NCI-H2029 treated with DMSO at 0.1 percent for 48 hours (cell line): ENCODE measurements at places on chromosomes 7 and 10.
A peak's percentile ranks its signal among the peaks of the same experiment; 100 is the strongest.

- no peak for DNase-seq
Observed at GRCh38 chr7:128852537-128853254, 10.0 kb upstream of the ATP6V1F start.

- DNase-seq: no peak
Observed at GRCh38 chr10:82942286-82943099, 1067.5 kb downstream of the NRG3 start.

- DNase-seq: no peak
Observed at GRCh38 chr10:47019155-47020145, 108.2 kb downstream of the PTPN20 start.

DNA sequence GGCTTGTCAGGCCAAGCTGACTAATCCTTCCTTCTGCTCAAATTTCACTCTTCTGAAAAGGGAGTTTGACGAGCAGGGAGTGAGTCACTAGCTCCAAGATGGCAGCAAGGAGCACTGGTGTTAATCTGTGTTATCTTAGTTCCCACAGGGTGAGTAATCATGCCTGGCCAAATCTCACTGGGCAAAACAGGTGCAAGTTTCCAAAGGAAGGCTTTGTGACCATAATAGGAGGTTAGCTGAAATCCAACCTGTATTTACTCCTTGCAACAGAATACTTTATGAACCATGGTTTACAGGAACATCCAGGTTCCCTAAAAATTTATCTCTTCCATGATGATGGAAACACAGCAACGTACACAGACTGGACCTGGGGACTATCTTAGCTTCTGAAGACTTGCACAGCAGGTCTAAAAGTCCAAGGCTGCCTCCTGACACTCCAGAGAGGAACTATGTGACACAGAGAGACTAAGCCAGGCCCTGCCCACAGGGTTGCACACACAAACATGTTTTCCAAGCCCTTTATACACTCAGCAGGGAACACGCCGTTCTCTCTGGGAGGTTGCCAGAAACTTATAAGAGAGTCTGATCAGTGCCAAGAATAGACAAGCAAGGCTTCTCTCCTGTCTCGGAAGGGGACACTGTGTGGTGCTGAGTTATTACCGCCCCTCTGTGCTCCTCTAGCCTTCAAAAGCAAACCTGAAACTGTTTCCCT, 46.3 kb downstream of the PDK4 start:
- DNase-seq: peak; percentile 82

GRCh38 chr10:12397147-12397896, 48.0 kb downstream of the CAMK1D start:
- no peak for DNase-seq

GRCh38 chr7:156616269-156617202, 24.0 kb upstream of the RNF32 start:
- no peak for DNase-seq

GRCh38 chr10:49602380-49603023, 7.6 kb upstream of the SLC18A3 start:
- no peak for DNase-seq

- no peak for DNase-seq
Observed at GRCh38 chr7:34087892-34088891, 182.9 kb downstream of the BMPER start.
